ENCODE measurements at places on chromosomes 5 and 9.

DNA sequence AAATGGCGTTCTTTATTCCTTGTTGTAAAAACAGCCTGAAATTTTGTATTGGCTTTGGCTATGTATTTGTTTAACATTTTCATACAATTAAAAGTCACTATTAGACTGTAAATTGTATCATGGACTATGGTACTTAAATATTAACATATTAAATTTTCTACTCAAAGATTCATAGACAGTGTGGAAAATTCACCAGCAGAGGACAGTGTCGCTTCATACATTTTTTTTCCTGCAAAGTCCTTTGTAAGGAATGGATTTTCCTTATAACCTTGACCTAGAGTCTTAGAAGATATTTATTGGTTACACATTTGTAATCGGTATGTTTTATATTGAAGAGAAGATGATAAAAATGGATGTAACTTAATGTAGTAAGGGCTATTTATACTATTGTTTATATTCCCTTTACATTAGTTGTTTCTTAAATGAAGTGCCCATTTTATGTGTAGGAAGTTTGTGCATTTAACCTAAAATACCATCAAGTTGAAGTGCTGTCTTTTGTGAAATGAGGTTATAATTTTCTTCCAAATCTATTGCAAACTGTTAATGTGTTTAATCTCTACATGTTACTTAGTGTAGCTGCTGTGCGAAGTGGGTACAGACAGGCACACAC is 150.1 kb downstream of the KDM4C start:
- DNase-seq: peak; percentile 18

DNA sequence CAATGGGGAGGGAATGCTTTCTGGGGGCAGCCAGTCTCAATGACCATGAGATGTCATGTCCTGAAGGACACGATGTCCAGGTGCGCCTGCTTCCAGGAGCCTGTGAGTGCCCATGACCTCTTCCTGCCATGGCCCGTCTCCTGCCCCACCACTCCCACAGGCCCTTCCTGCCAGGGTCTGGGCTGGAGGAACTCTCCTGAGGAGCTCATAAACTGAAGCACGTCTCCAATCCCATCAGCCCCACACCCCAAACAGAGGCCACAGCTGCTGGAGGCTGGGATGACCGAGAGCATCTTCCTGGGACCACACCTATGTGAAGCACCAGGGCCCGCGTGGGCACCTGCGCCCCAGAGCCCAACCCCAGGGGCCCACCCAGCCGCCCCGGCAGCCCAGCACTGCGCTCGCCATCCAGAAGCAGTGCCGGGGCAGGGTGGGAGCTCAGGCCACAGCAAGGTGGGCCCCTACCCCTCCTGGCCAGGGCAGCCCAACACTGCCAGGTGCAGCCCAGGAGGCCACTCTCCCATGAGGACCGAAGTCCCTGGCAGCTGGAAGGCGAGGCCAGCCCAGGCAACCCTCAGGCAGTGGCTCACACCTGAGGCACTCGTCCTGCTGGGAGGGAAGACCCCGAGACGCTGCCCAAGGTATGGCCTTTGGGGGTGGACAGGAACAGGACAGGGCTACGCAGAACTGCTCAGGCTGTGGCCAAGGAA is 53.9 kb upstream of the UBAC1 start:
- DNase-seq: no peak

- no peak for DNase-seq
Measured at GRCh38 chr5:465591-466403, 22.8 kb downstream of the EXOC3 start.

GRCh38 chr5:132421462-132421861 is 52.0 kb downstream of the SLC22A5 start:
- DNase-seq: no peak

DNA sequence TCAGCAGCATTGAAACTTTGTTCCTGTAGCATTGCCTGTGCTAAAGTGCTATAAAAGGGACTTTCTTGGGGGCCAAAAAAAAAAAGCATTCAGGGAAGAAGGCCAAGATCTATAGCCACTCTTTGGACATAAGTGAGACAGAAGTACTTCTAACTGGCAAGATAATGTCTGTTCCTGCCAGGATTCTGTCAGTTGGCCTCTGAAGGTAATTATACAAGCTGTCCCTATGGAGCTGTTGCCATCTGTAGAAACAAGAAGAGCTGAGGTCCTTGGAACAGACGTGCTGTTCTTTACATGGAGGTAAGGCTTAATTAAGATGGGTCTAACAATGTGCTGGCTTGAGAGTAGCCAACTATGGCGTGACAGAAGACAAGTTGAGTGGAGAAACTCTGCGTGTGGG is 9.7 kb downstream of the KIF20A start:
- no peak for DNase-seq

DNA sequence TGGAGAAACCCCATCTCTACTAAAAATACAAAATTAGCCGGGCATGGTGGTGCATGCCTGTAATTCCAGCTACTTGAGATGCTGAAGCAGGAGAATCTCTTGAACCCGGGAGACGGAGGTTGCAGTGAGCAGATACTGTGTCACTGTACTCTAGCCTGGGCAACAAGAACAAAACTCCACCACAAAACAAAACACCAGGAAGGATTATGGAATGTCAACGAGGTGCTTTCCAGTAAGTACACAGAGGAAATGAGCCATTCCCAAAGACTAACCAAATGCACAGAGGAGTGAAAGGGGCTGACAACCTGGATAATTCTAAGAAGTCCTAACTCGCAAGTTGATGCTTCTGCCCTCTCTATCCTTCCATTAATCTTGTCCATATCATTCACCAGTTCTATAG is 126.1 kb upstream of the RETREG1 start:
- no peak for DNase-seq

- no peak for DNase-seq
Measured at GRCh38 chr5:22693121-22693520, 160.0 kb downstream of the CDH12 start.

GRCh38 chr9:89604729-89605464 is at the start of gene GADD45G:
GADD45G (plus strand) TSS chr9:89605012; CDS start chr9:89605122, 110 bp downstream.
- DNase-seq: peak; percentile 81

- DNase-seq: no peak
Measured at GRCh38 chr5:168831383-168831782, 252.2 kb upstream of the PANK3 start.

DNA sequence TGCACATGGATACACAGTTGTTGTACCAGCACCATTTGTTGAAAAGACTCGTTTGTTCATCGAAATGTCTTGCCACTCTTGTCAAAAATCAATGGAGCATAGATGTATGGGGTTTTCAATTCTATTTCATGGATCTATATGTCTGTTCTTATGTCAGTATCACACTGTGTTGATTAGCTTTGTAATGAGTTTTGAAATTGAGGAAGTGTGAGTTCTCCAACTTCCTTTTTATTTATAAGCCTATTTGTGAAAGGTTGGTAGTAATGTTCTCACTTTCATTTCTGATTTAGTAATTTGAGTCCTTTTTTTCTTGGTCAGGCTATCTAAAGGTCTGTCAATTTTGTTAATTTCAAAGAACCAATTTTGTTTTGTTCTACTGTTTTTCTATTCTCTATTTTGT is 26.1 kb downstream of the ZNF510 start:
- DNase-seq: no peak

DNA sequence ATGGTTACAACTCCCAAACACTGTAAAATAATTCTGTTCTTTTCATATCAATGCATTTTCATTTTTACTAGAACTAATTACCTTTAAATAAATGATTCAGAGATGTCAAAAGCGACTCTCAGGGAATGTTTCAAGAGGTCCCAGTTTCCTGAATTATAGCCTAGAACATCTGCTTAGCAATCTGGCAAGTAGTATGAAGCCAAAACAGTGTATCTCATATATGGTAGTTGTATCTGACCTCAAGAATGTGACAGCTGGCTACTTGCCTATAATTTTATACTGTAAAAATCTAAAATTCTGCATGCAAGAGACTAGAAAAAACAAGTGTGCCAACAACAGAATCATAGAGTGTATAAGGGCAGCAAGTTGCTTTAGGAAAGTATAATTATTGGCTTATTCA is 187.7 kb upstream of the POU5F2 start:
- no peak for DNase-seq

DNA sequence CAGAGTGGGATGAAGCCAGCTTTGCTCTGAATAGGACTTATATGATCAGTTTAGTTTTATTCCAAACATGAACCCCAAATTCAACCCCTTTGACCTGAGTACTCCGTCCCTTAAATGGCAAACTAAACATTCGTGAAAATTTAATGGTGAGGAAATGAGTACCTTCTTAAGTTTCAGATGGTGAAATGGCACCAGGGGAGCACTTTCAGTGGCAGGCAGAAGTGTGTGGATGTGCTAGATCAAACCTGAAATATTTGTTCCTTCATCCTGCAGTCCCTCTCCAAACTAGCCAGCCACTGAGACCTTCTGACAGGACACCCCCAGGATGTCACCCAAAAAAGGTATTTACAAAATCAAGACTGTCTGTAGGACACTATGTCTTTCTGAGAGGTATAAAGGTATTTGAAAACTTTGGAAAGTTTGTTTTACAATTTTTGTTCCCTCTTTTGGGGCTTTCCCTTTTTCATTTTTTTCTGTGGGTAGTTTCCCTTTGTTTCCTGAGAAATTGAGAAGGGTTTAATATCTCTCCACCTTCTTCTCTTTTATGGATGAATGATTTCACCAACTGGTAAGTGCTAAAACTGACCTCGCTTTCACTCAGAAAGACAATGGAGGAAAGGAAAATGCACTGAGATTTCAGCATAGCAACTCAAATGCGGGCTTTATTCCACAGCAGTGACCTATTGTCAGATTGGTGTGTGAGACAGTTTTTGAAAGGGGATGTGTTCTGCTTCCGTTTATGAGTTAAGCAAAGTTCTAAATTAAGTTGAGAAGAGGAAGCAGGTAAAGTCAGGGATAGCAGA is 127.1 kb downstream of the TMC1 start:
- no peak for DNase-seq

GRCh38 chr9:92008041-92008440 is 58.0 kb upstream of the ROR2 start:
- DNase-seq: no peak

DNA sequence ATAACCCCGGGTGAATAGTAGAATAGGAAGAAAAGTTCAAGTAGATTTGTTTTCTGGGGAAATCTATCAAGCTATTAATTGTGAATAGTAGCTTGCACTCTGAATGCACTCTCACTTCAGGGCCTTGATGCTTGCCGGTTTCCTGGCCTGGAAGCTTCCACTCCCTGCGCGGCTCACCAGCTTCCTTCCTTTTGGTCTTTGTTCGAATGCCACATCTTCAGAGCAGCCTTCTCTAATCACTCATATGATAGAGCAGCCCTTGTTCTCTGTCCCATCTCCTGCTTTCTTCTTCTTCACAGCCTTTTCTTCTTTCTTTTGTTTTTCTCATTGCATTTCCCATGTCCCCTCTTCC is 146.7 kb downstream of the MAST4 start:
- DNase-seq: peak; percentile 9

Measured in endothelial cell (in vitro differentiated cells).